ENCODE measurements at places on chromosomes 2 and 18.

- H3K4me3 ChIP-seq = no peak overlapping the region
- no peaks in the 10 kb centered on the region for H3K27me3 ChIP-seq
- peak overlapping the region; percentile 37 for H3K27ac ChIP-seq
- no peak for DNase-seq
Measured at GRCh38 chr2:118059919-118060478, 28.3 kb upstream of the INSIG2 start.

DNA sequence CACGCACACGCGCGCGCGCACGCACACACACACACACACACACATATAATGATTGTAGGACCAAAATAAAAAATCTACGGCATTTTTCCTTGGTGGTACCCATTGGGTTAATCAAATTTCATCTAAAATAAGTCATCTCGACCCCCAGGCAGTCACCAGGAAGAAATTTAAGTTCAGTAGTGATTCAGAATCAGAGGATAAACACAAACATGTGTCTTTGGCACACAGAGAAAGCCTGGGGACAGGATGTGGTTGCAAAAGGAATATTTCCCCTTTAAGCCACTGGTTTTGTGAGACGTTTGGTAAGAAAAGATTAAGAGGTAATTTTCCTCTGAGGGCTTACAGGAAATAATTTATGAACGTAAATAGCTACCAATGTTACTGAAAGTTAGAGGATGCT lies 171.6 kb upstream of the PIEZO2 start:
- no peak overlapping the region for H3K27ac ChIP-seq
- no peaks in the 10 kb centered on the region for H3K36me3 ChIP-seq
- H3K4me1 ChIP-seq = peaks cover 4% of the 10 kb centered on the region

GRCh38 chr18:22324191-22325131 lies 93.3 kb downstream of the CTAGE1 start:
- DNase-seq = no peak
- peak overlapping the region; percentile 20 for H3K4me3 ChIP-seq
- no peaks in the 10 kb centered on the region for H3K36me3 ChIP-seq
- H3K4me1 ChIP-seq = peaks cover 4% of the 10 kb centered on the region

DNA sequence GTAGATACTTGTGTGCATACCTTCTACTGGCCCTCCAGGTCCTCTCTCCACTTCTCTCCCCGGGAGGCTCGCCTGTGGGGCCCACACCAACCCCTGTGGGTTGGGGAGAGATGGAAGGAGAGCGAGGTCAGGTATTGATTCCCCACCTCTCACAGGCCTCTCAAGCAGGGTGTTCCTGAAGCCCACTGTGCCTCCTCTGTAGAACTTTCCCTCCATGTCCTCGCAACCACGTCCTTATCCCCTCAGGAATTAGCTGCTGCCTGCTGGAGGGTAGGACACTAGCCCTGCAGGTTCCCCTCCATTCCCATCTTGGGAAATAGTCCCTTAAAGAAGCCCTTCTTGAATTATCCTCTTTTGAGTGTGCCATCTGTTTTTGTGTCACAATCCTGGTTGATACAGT lies 38.9 kb upstream of the KLF11 start:
- no peak overlapping the region for H3K4me3 ChIP-seq
- H3K27me3 ChIP-seq = no peaks in the 10 kb centered on the region
- no peak for DNase-seq
- no peaks in the 10 kb centered on the region for H3K36me3 ChIP-seq

DNA sequence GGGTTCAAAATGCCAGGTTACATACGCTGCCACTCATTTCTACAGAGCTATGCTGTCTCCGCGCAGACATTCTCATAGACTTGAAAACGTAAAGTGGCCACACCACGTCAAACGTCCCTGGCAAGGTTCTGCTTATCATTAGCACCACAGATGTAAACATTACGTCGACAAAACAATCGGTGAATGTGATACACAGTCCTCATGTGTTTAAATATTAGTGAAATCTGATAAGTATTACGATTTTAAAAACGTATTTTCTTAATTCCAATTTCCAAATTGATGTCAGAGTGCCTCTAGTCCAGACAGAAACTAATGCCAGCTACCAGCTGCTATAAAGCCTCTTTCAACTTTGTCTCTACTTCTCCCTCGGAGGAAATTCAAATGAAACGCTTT lies 1.2 kb downstream of the STK17B start:
- no peaks in the 10 kb centered on the region for H3K27me3 ChIP-seq
- DNase-seq = no peak
- peak overlapping the region; percentile 80 for H3K4me3 ChIP-seq
- H3K36me3 ChIP-seq = no peaks in the 10 kb centered on the region
- H3K27ac ChIP-seq = peak overlapping the region; percentile 85

DNA sequence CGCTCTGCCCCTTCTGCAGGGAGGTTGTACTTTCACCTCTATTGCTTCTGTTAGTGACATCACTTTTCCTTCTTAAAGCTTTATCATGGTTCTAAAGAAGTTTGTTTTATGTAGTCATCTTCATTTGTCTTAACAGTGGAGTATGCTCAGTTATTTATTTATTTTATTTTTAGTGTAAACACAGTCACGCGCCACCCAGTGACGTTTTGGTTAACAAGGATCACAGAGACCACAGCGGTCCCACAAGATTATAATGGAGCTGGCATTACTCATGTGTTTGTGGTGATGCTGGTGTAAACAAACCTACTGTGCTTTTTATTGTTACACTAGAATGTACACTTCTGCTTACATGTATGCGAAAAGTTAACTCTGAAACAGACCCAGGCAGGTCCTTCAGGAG lies 89.9 kb downstream of the SOX11 start:
- H3K27me3 ChIP-seq = no peaks in the 10 kb centered on the region
- H3K36me3 ChIP-seq = no peaks in the 10 kb centered on the region
- H3K4me1 ChIP-seq = no peaks in the 10 kb centered on the region
- DNase-seq = no peak
- no peak overlapping the region for H3K27ac ChIP-seq
- H3K4me3 ChIP-seq = no peak overlapping the region

GRCh38 chr2:84016183-84016582 lies 442.9 kb downstream of the SUCLG1 start:
- H3K4me1 ChIP-seq = no peaks in the 10 kb centered on the region
- H3K4me3 ChIP-seq = no peak overlapping the region
- DNase-seq = no peak
- no peaks in the 10 kb centered on the region for H3K36me3 ChIP-seq

DNA sequence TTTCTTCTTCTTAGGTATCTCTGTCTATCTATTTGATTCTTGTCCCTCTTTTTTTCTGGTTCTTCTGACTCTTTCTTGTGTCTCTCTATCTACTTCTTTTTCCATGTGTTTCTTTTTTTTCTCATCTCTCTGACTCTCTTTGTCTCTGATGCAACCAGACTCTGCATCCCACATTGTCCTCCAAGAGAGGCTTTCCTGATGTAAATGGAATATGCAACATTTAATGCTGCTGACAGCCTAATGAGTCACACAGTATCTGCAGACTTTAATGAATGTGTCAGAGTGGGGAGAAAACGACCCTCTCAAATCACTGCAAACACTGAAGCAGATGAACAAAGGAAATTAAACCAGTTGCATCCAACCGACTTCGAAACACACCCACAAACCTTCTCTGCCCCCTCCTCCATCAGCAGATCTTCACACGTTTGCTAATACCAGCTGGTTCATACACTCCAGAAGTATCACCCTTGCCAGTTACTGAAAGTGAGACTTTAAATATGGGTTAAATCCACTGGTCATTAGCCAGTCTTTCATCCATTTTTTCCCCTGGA lies 351.5 kb downstream of the TXNL1 start:
- no peaks in the 10 kb centered on the region for H3K27me3 ChIP-seq
- no peak overlapping the region for H3K27ac ChIP-seq
- no peak for DNase-seq
- no peaks in the 10 kb centered on the region for H3K36me3 ChIP-seq
- H3K4me1 ChIP-seq = no peaks in the 10 kb centered on the region

- H3K27ac ChIP-seq = no peak overlapping the region
- no peak for DNase-seq
Measured at GRCh38 chr2:3430740-3431490, 51.4 kb downstream of the TRAPPC12 start.

Data from ascending aorta (tissue), 2 donors.